ENCODE measurements at places on chromosomes 6 and 20.

DNA sequence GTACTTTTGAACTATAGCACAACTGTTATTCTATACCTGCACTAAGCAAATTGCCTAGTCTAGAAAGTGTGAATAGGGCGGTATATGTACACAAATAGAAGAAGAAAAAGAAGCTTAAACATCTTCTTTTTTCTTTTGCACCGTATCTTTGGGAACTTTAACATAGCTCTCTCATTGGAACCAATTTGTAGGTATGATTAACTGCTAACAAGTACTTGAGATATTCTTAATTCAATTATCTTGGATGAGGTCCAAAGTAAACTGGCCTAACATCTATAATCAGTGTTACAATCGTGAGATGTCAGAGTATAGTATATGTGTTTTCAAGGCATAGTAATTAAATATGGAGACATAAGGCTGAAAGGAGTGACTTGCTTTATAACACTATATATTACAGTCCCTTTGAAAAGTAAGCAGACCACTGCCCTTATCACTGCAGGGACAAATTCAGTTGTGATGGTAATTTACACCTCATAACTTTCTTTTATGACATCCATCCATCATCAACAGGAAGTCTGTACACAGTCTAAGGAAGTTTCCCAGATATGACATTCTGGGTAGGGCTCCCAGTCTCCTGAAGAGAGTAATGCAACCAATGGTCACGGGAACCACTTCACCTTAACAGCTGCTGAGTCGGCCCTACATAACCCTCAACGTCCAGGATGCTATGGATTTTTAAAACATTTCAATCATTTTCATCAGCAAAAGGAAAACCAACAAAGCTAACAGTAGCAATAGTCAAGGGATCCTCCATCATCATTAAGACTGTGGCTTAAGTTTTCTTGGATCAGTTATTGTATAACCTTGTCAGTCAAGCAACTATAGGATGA, 37.6 kb downstream of the NKAIN2 start:
- DNase-seq: no peak

DNA sequence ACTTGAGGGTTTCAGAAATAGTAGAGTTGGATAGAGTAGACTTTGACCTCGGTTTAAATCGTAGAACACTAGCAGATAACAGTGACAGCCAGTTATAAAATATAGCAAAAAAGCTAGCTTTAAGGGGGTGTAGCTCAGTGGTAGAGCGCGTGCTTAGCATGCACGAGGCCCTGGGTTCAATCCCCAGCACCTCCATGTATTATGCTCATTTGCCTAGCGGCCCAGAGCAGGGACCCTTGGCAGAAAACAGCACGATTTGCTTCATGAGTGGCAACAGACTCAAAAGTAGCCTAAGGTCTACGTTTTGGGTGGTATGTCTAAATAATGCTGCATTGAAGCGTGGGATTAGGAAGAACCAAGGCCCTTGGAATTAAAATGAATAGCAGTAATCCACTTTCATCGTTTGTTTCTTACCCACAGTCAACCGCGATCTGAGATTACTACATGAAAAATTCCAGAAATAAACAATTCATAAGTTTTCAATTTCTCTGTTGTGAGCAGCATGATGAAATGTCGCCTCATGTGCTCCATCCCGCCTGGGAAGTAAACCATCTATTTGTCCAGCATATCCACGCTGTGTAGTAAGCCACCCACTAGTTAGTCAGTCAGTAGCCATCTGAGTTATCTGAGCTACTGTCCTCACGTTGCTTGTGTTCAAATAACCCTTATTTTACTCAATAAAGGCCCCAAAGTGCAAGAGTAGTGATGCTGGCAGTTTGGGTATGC, 184.9 kb downstream of the GPX5 start:
- no peak for DNase-seq

DNA sequence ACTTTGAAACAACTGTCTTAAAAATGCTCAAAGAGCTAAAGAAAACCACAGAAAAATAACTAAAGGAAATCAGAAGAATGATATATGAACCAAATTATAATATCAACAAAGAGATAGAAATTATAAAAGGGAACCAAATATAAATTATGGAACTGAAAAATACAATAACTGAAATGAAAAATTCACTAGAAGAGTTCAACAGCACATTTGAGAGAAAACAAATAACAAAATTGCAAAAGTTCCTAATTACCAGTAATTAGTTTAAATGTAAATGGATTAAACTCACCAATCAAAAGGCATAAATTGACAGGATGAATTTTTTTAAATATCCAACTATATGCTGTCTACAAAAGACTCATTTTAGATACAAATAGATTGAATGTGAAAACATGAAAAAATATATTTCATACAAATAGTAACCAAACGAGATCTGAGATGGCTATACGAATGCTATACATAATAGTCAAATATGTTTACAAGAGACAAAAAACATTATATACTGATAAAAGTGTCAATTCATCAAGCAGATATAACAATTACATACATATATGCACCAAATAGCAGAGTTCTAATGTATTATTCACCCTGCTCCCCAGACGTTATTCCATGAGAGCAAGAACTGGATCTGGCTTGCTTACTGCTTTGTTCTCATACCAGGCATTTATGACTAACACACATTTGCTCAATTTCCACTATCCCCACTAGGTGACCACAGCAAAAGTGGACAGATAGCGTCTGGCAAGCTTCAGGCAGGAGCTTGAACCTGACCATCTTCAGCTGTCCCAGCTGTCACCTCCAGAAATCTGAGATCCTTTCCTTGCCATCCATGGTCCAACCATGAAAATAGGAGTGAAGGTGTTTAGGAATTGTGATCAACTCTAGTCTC, 72.4 kb upstream of the SIRPA start:
- DNase-seq: no peak

GRCh38 chr20:40728470-40728869, 39.4 kb upstream of the MAFB start:
- no peak for DNase-seq

- DNase-seq: no peak
Observed at GRCh38 chr6:168052291-168052891, 26.6 kb downstream of the FRMD1 start.

DNA sequence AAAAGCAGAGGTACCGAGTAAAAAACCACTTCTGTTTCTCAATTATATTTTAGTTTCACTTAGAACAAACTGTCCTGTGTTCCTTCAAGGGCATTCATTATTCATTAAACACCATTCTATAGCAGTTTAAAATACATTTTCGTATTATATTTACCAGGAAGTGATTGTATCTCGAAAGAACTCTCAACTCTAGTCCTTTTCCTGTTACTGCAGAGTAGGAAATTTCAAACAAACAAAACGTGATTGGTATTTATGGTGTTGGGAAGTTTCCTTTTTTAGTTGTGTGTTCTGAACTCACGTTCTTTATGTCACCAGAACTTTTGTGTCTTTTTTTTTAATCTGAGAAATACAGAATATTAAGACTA, 139.5 kb upstream of the BTBD3 start:
- no peak for DNase-seq

- no peak for DNase-seq
Observed at GRCh38 chr20:39785252-39785917, 823.2 kb downstream of the DHX35 start.

All from skeletal muscle cell (primary cell).